ENCODE measurements at places on chromosomes 16 and 17.

DNA sequence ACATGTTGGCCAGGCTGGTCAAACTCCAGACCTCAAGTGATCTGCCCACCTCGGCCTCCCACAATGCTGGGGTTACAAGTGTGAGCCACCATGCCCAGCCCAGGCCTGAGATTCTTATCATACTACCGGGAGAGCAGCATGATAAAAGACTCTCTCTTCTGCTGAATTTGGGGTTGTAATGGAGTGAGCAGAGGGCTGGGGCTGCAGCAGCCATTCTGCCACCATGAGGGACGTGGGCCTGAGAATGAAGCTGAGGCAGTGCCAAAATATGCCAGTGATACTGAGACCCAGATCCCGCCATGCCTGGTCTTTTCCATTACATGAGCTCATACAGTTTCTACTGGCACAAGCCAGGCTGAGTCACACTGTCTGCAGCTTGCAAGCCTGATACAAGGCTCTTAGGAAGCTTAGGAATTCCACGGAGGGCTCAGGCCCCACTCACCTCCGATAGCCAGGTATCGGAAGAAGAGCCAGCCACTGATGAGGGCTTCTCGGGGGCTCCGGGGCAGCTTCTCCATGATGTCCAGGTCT lies 19.6 kb upstream of the P2RX1 start:
- DNase-seq, result no peak

DNA sequence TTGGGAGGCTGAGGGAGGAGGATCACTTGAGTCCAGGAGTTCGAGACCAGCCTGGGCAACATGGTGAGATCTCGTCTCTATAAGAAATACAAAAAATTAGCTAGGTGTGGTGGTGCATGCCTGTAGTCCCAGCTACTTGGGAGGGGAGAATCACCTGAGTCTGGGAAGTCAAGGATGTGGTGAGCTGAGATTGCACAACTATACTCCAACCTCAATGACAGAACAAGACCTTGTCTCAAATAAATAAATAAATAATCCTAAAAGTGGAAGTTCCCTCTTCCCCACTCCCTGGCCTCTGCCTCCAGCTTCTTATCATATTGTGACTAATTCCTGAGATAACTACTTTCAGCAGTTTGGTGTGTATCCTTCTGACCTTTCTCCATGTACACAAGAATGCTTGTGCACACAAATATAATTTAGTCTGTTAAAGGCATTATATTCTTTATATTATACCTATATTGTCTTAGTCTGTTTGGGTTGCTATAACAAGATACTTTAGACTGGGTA lies 23.5 kb upstream of the DNAJA2 start:
- DNase-seq, result no peak

DNA sequence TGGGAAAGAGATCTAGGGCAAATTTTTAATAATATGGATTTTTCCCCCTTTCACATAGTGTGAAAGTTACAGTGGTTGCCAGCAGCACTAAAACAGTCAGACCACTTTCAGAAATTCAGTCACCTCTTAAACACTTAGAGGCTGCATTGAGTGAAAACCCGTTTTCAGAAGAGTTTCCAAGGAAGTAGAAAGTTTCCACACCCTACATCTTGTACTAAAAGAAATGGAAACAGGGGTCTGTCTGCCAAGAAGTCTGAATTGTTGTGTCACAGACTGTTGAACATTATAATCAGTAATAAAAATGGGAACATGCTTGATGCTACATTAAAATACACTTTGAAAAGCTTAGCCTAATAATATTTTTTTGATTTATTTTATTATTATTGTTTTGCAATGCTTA lies 278.9 kb upstream of the KCNJ16 start:
- no peak for DNase-seq

GRCh38 chr17:80427366-80428282 lies 12.7 kb downstream of the ENDOV start:
- no peak for DNase-seq

- DNase-seq, result no peak
These were observed 19.7 kb downstream of the LRRC36 start for GRCh38 chr16:67346341-67346740.

DNA sequence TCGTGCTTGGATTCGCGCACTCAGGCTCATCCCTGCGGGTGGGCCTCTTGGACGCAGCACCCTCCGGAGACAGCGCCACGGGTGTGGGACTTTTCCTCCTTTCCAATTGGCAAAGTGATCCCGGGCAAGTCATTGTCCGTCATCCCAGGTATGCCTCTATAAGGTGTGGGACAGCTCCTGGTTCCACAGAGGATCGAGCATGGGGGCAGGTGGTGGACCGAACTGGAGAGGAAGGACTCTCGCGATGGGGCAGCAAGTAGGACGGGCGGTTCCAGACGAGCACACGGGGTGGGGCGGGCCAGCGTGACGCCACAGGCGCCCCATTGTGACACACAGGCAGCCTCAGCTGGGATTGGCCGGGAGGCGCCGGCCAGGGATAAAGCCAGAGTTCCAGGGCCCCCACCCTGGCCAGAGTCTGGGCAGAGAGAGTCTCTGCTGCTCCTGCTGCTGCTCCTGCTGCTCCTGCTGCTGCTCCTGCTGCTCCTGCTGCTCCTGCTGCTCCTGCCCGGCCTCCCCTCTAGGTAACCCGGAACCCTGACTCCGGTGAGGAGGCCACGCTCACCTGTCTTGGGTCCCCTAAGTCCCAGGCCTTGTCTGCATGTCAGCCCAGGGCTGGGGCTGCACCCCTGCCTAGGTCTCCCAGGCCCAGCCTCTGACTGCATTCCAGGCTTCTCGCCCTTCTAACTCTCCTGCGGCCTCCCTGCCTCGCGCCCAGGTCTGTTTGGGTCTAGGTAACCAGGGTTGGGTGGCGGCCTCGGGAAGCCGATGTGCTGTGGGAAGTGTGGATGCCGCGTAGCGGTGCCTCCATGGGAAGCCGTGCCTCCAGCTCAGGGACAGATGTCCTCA lies 38.5 kb upstream of the SLC47A1 start:
- DNase-seq, result no peak

DNA sequence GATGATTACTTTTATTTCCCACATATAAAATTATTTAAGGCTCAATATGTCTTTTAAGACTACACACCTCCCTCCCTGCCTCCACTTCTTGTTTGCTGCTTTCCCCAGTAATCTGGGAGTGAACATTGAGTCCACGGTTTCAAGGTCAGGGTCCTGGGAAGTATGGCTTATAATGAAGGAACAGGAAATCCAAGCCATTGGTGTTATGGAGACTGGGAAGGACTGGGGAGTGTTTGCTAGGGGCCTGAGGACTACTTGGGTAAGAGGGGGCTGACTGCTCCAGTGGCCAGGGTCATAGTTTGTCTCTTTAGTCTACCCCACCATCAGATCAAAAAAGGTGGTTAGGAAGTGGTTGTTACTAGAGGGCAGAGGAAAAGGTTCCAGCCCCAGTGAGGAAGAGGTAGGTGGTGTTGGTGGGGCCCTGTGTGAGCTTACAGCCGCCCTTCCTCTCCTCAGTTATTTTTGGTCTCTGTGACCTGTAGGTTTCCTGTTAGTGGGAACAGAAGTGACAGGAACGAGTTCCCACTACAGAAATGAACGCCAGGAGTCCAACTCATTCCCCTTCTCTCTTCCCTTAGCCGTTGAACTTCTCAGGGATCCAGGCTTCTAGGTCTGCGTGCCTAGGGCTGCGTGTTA lies 742 bp upstream of the SLC16A13 start:
- DNase-seq, result no peak

GRCh38 chr17:65556014-65556909 lies 5.2 kb downstream of the AXIN2 start:
- peak; percentile 18 for DNase-seq

- no peak for DNase-seq
These were observed 39.4 kb upstream of the DHX8 start for GRCh38 chr17:43444223-43445008.

- DNase-seq, result no peak
These were observed 5.4 kb upstream of the CHRNE start for GRCh38 chr17:4908301-4908700.

DNA sequence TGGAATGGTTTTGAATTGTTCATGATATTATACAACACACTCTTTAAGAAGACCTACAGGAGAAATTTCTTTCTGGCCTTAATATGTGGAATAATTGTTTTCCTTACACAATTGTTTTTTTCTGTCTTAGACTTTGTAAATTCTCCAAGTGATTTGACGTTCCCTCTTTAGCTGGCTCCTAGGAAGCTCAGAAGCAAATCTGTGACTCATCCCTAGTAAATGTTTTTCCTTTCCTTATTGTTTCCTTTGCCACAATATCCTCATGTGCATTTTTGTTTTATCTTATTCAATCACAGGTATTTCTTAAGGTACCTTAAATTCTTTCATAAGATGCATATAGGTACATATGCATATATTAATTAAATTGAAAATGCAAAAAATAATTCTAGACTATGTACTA lies 13.5 kb downstream of the KIAA0753 start:
- DNase-seq, result no peak

- DNase-seq, result no peak
These were observed 4.4 kb downstream of the TMEM92 start for GRCh38 chr17:50278526-50279180.

All from NCI-H1105 treated with DMSO at 0.1 percent for 48 hours (cell line).